ENCODE measurements at places on chromosomes 5 and 9. TPM values are rescaled to one million over a fixed set of nuclear protein-coding genes. Genes with fewer than 3 reads are reported as not detected.

The PTCH1 gene
- total RNA-seq = 4.4 TPM

The LHX6 gene
- total RNA-seq = not detected

The BTNL3 gene
- total RNA-seq = not detected

The TAF1L gene
- 0.02 TPM for total RNA-seq

The AFAP1L1 gene
- total RNA-seq = 0.18 TPM

The HRCT1 gene
- total RNA-seq = not detected

The FOXD4L5 gene
- 0.07 TPM for total RNA-seq

The NSUN2 gene
- 91.1 TPM for total RNA-seq

The PKD2L2 gene
- total RNA-seq = 0.30 TPM

The CNTNAP3 gene
- total RNA-seq = not detected
